ENCODE measurements at places on chromosomes 7 and 10.

GRCh38 chr10:26556748-26557640 is 118.9 kb downstream of the APBB1IP start:
- peak; percentile 13 for DNase-seq

DNA sequence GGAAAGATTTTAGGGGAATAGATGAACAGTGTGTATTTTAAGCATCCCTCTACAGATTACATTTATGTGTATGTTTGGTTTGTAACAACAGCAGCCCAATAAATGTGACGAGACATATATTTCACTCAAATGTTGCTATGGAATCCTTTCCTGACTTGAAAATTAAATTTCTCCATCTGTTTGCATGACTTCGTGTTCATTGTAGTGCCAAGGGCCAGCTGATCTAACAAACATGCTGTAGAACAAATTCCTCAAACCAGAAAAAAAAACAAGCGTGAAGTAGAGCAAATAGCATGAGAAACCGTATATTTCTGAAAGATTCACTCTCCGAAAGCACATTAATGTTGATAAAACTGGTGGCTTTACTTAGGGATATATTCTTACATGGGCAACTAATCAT is 87.8 kb downstream of the NRCAM start:
- no peak for DNase-seq

GRCh38 chr7:195010-195829 is 2.8 kb downstream of the FAM20C start:
- DNase-seq = no peak

DNA sequence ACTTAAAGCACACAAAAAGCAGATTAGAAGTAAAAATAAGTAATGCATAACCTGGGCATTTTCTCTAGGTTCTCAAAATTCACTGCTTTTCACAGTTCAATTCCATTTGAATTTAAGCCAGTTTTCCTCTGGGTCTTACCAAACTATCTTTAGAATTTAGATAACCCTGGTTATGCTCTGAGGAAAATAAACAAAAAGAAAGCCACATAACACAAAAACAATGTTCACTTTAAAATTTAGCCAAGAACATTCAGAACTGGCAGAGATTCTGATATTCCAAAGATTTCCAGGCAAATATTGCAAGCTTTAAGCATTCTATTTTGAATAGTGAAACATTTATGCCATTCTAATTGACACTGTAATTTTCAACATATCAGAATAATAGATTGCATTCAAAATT is 50.7 kb upstream of the PRKG1 start:
- DNase-seq = no peak

DNA sequence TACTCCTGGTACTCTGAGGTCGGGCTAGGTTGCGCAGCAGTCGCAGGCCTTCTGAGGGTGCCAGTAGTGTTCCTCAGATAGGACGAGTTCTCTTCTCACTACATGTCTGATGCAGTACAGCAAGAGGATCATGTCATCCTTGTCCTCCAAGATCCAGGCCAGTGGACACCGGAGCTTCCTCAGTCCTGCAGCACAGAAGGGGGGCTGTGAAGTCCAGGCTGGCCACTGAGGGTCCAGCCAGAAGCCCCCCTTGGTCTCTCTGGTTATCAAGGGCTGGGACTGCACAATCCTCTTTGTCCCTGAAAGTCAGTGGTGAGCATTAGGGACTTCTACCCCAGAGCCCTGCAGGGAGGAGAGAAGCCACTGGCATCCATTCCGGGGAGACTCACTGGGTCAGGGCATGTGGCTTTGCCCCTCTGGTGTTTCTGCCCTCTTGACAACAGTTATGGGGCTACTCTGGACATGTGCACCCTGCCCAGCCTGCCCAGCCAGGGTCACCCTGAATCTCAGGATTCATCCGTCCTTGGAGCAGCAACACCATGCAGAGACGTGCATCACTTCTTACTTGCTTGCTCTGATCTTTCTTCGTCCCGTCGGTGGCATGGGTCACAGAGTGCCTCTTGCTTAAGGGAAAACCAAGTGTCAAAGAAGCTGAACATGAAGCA is 125.7 kb downstream of the ADCY1 start:
- DNase-seq = no peak

DNA sequence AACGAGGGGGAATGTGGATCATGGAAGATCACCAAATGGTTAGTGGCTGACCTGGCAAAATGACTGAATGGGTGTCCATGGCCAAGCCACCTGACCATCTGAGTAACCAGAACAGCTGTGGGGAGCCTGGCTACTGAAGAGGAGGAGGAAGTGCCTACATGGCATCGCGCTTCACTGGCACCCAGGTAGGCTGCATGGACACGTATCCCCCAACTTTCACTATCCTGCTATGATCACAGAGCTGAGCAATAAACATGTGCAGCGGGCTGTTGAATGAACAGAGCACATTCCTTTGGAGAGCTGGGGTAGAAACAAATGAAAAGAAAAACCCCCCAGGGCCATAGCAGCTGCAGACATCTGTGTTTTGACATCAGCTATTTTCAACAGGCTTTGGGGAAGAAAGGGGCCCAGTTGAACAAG is 6.5 kb downstream of the AKR1B1 start:
- DNase-seq = no peak

DNA sequence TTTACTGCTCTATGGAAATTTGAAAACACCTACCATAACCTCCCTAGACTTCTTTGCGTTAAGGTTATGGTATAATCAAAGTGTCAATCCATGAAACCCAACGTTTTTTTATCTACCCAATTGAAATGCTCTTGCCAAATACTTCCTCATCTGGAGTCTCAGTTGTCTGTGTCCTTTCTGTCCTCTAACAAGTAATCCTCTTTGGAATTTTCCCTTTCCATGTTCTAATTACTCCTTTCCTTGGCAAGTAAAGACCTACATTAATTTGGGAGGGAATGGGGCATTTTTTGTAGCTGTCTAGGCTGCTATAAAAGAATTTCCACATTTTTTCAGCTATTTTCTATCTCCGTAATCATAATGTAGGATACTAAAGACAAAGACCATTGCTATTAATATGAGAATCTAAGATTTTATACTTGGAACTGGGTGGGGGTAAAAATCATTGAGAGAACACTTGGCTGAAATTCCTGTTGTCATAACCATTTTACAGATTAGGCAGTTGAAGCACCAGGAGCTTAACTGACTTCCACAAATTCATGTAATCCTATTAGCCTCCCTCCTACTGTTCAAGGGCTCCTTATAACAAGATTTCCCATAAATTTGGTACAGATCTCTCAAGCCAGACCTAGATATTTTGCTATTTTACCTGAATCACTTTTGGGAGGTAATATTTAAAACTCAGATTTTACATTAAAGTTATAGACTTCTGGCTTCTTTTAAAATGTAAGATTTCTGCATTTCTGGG is 1307.6 kb downstream of the XPNPEP1 start:
- no peak for DNase-seq

DNA sequence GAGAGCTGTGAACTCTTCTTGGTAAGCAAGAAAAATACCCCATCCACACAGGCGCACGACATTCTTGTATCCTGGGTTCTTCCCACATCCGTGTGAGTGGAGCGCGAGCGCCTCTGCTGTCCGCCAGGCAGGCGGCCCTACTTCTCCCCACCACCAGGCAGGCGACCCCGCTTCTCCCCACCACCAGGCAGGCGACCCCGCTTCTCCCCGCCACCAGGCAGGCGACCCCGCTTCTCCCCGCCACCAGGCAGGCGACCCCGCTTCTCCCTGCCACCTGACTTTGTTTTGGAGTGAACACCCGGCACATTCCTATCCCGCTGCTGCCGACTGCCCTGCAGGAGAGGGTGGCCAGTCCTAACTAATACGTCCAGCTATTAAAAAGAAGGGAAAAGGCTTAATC is 120.8 kb downstream of the NT5C2 start:
- no peak for DNase-seq

DNA sequence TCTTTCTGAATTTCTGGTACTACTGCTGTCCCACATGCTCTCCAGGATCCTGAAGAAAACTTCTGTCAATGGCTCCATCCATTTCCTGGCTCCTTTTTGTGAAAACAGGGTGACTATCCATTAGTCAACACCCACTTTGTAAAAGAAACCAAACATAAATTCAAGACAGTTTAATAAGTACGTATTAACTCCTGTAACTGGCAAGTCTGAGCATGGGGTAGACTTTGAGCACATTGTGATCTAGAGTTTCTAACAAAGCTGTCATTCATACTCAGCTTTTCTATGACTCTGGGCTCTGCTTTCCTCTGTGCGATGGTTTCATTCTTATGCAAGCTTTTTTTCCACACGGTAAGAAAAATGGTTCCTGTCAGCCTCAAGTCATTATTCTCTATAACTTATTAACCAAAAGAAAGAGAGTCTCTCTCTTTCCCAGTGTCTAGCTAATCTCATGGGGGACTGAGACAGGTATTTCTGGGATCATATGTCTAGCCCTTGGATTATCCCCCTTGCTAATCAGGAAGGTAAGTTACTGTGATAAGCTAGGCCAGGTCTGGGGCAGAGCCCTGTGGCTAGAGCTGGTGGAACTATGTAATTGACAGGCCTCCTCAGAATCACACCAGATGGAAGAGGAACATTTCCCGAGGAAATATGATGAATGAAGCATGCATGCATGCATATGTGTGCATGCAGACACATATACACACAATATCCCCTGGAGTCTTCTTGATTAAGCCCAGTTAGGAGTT is 98.5 kb downstream of the GNAI1 start:
- DNase-seq = no peak
